ENCODE measurements at places on chromosomes 1 and 21.

DNA sequence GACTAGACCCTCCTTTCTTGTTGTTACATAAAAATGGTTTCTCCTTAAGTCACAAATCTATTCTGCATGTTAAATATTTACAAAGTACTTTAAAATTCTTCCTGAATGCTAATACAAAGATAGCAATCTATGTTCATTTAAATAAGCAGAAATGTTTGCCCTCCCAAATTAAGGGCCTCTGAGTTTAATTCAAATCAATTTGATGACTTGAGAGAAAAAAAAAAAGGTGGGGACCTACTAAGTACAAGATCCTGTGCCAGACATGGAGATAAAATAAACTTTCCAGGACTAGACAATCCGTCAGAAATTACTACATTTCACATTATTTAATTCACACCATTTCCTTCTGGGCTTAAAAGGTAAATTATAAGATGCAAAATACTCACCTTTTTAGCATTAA is 548.3 kb downstream of the DPYD start:
- DNase-seq = no peak

- no peak for DNase-seq
These were observed 171.7 kb downstream of the CRB1 start for GRCh38 chr1:197439708-197440280.

- no peak for DNase-seq
These were observed 241.8 kb upstream of the IRF2BP2 start for GRCh38 chr1:234851450-234852438.

DNA sequence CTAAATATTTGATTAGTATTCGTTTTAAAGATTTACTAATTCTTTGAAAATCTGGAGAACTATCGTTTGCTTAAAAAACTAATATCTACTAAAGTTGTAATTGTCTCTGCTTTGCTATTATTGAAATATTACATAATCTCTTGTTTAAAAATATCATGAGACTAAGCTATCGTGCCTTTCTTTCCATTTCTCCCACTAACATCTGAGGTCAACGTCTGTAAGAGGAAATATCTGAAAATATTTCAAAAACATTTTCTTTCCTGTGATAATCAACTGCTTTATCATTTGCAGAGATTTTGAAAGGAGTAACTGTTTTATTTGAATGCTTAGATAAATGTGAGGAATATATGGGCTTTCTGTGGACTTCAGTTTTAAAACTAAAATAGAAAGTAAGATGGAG is 694.1 kb downstream of the USP25 start:
- no peak for DNase-seq

GRCh38 chr1:231800108-231800507 is 173.5 kb downstream of the DISC1 start:
- no peak for DNase-seq

GRCh38 chr1:26787381-26787705 is 407 bp upstream of the PIGV start:
- DNase-seq = no peak

- DNase-seq = no peak
These were observed 39.0 kb downstream of the OLFM3 start for GRCh38 chr1:101957771-101958170.

DNA sequence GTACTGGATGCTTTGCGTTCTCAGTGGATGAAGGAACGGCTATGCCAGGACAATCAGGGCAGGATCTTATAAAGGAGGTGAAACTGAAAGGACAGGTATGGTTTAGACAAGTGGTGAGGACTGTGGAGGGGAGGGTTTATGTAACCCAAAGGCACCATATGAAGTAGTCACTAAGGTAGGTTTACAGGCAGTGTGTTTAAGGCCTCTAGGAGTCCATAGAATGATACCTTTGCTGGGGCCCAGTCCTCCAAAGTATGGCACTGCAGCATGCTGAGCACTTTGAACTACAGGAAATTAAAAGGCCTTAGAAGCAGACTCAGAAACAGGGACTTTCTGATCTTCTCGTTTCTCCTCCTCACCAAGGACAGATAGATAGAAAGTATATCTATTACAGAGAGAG is 304.7 kb upstream of the USP25 start:
- no peak for DNase-seq

- no peak for DNase-seq
These were observed 56.9 kb downstream of the ADAMTS5 start for GRCh38 chr21:26909972-26910371.

DNA sequence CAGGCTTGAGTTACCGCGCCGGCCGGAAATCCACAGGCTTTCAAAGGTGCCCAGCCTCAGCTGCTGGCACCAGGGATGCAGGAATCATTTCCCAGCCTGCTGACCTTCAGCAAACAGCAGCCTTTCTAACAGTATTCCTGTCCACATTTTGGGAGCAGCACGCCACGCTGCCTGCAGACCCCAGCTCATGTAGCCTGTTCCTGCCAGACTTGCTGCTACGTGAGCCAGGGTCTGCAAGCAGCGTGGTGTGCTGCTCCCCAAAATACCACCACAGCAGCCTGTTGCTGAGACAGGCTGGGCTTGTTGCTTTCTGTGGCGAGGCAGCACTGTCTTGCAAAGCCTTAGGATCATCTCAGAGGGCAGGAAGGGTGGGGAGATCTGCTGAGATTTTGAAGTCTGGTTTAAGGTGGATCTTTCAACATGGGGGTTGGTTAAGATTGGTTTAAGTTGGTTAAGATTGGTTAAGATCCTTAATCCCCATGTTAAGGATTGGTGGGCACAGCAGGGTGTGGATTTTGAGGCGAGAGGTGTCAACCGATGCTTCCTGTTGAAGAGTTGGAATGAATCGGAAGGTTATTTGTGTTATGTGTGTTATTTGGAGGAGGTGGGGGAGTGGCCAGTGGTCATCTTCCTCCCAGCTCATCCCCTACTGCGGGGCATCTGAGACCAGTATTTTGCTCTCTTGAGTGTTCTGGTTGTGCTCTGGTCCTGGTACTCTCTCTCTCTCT is 12.9 kb downstream of the FAAH start:
- no peak for DNase-seq

GRCh38 chr1:164559342-164560051 is 513 bp downstream of the PBX1 start:
- DNase-seq = no peak

- DNase-seq = no peak
These were observed 2.1 kb downstream of the TIE1 start for GRCh38 chr1:43302721-43303470.

- DNase-seq = no peak
These were observed 20.9 kb upstream of the RAB4A start for GRCh38 chr1:229249854-229250644.

- no peak for DNase-seq
These were observed 6.7 kb upstream of the GPR25 start for GRCh38 chr1:200866116-200866515.

DNA sequence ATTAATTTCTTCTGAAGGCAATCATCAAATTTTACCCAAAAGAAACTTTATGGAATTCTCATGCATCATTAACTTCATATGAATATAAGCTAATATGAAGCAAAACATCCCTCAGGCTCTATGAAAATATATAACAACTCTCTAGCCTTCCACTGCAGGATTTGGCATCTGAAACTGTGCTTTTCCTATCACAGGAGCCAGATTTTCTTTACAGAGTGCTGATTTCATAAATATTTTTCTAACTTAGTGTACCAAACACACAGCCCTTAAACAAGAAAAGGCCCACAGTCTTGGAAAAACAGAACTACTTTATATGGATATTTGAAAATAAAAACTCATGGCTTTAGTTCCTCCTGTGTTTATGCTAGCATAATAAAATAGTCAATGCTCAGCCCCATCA is 559.5 kb upstream of the CHRM3 start:
- no peak for DNase-seq

GRCh38 chr1:179745131-179745611 is 2.1 kb downstream of the FAM163A start:
- DNase-seq = no peak

DNA sequence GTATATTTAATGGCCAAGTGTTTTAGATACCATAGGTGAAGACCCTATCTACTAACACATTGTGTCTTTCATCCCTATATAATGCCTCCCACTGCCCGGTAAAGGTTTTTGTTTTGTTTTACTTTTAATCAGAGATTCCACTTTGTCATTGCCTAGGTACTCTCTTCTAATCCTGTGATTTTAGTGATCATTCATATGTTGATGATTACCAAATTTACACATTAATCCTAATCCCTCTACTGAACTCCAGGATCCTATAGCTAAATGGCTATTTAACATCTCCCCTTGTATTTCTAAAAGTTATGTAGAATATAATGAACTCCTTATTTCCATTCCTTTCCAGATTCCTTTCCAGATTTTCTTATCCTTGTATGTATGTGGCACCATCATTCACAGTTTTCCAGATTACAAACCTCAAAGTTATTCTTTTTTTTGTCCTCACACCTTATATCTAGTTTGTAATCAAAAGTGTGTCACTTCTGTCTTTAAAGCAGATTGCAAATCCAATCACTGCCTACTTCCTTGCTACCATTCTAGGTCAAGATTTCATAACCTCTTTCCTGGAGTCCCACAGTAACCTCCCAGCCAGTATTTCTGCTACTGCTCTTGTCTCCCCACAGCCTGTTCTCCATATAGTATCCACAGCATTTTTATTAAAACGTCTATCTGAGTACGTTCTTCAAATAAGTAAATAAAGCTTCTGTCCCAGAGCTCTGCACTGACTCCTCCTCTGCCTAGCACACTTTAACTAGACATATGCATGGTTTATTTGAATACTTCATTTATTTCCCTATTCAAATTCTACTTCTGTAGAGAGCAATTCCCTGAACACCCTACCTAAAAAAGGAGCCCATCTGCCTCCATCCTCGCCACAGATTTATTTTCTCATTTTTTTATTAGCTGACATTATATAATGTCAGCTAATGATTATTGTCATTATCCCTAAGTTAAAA is 157.8 kb downstream of the KCNT2 start:
- DNase-seq = no peak

GRCh38 chr1:194378517-194378916 is 1192.1 kb upstream of the B3GALT2 start:
- no peak for DNase-seq

DNA sequence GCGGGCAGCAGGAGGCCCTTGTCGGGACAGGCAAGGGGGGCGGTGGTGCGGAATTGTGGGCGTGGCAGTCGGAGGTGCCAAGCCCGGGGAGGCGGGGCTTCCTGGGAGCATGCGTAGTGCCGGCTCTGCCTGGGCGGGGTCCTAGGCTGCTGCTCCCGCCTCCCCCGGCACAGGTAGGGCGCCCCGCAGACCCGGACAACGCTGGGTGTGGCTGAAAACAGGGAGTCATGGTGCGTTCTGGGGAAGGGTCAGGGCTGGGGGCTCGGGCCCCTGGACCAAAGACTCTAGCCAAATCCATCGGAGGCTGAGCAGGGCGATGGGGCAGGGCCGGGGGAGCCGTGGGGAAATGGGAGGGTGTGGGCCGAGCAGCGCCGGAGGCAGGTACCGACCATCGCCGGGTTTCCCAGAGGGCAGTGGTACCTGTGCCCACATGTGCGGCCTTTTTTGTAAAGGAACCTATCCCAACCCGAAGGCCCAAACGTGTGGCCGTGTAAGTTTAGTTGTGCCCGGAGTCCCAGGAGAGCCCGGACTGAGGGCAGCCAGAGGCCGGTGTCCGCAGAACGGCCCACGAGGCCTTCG is 231.9 kb downstream of the SDCCAG8 start:
- no peak for DNase-seq

- no peak for DNase-seq
These were observed 62.9 kb downstream of the PACC1 start for GRCh38 chr1:212351588-212352362.
